ENCODE measurements at places on chromosomes 5 and 9. TPM values are rescaled to one million over a fixed set of nuclear protein-coding genes. Genes with fewer than 3 reads are reported as not detected.

ZFP2 gene
- 0.05 TPM for total RNA-seq

GABRA6 gene
- not detected for total RNA-seq

OLFM1 gene
- total RNA-seq, result 11.5 TPM

LCN12 gene
- 1.9 TPM for total RNA-seq
